ENCODE measurements at places on chromosomes 1 and 21.

- peak; percentile 70 for DNase-seq
Observed at GRCh38 chr1:246566813-246567645, 773 bp downstream of the CNST start.

GRCh38 chr1:79595931-79596330 is 589.4 kb upstream of the ADGRL4 start:
- DNase-seq: no peak

GRCh38 chr21:27418346-27418745 is 451.5 kb upstream of the ADAMTS5 start:
- no peak for DNase-seq

GRCh38 chr21:44636209-44637017 is 743 bp upstream of the KRTAP10-10 start:
- DNase-seq: no peak

GRCh38 chr21:27379354-27379753 is 412.5 kb upstream of the ADAMTS5 start:
- no peak for DNase-seq

GRCh38 chr21:41942457-41942856 is 11.4 kb downstream of the C2CD2 start:
- DNase-seq: no peak
